Mononuclear cell (primary cell): ENCODE measurements at places on chromosomes 2 and 18. TPM values are rescaled to one million over a fixed set of nuclear protein-coding genes. Genes with fewer than 3 reads are reported as not detected.

The TIGD1 gene
- total RNA-seq, result 23.7 TPM

The RBMS1 gene
- total RNA-seq, result 76.3 TPM

The HOXD12 gene
- not detected for total RNA-seq

The MC2R gene
- under 0.01 TPM for total RNA-seq

The GRP gene
- 0.52 TPM for total RNA-seq

The UBE2E3 gene
- 28.9 TPM for total RNA-seq

The CRYGD gene
- not detected for total RNA-seq

The OLA1 gene
- 59.9 TPM for total RNA-seq

The ANKRD23 gene
- total RNA-seq, result 2.2 TPM

The MYO5B gene
- total RNA-seq, result under 0.01 TPM

The USP34 gene
- total RNA-seq, result 159 TPM

The EHD3 gene
- 8.2 TPM for total RNA-seq

The CIB4 gene
- not detected for total RNA-seq

The ZNF892 gene
- total RNA-seq, result 1.2 TPM

The PMAIP1 gene
- 95.0 TPM for total RNA-seq

The SLC9A4 gene
- total RNA-seq, result under 0.01 TPM

The FANCL gene
- total RNA-seq, result 13.7 TPM

The ADD2 gene
- 2.4 TPM for total RNA-seq

The LCT gene
- total RNA-seq, result 0.10 TPM

The CD28 gene
- total RNA-seq, result 85.3 TPM

The PRPF40A gene
- total RNA-seq, result 230 TPM

The ST6GAL2 gene
- total RNA-seq, result 0.21 TPM

The DHRS9 gene
- total RNA-seq, result 0.42 TPM

The CEP68 gene
- 27.4 TPM for total RNA-seq

The FAM124B gene
- 1.6 TPM for total RNA-seq

The GNLY gene
- 181 TPM for total RNA-seq

The FOXI3 gene
- not detected for total RNA-seq

The HOXD1 gene
- total RNA-seq, result not detected

The ATP5F1A gene
- total RNA-seq, result 475 TPM

The FBXO15 gene
- 0.63 TPM for total RNA-seq

The SP140 gene
- 96.6 TPM for total RNA-seq

The DCC gene
- under 0.01 TPM for total RNA-seq

The ALK gene
- total RNA-seq, result not detected

The IL36RN gene
- total RNA-seq, result not detected

The TRIM43 gene
- not detected for total RNA-seq

The ITGB6 gene
- total RNA-seq, result not detected

The DOCK10 gene
- 176 TPM for total RNA-seq

The PLGLB1 gene
- total RNA-seq, result 2.7 TPM

The ZSWIM2 gene
- total RNA-seq, result not detected

The LOXHD1 gene
- total RNA-seq, result 0.63 TPM

The TEKT4 gene
- total RNA-seq, result not detected

The HDHD2 gene
- total RNA-seq, result 4.0 TPM

The ABCG8 gene
- not detected for total RNA-seq

The SPIRE1 gene
- 5.0 TPM for total RNA-seq

The RSAD2 gene
- total RNA-seq, result 6.8 TPM

The EPG5 gene
- 44.0 TPM for total RNA-seq

The GPR45 gene
- total RNA-seq, result not detected
